ENCODE measurements at places on chromosomes 6 and 20. TPM values are rescaled to one million over a fixed set of nuclear protein-coding genes. Genes with fewer than 3 reads are reported as not detected.

GRCh38 chr6:69867639-69867976 is 1.3 kb downstream of the COL19A1 start:
- DNase-seq, result no peak

GRCh38 chr6:140992678-140993077 is 1140.0 kb upstream of the GJE1 start:
- no peak for DNase-seq

- DNase-seq, result peak; percentile 81
Observed at GRCh38 chr6:169190144-169190584, 63.5 kb downstream of the THBS2 start.

GRCh38 chr6:29685718-29686326 is 4.9 kb upstream of the ZFP57 start:
- no peak for DNase-seq

Gene HNF4A
- total RNA-seq, result 0.15 TPM

Gene C6orf58
- not detected for total RNA-seq

Gene BPIFA1
- total RNA-seq, result not detected
